T-helper 2 cell treated with Interferon-gamma antibody and Interleukin-4, amounts not matched to agents 5 μg/mL and 100 μg/mL, for 36 hours (primary cell): ENCODE measurements at places on chromosomes 12 and 14.
A peak's percentile ranks its signal among the peaks of the same experiment; 100 is the strongest.

DNA sequence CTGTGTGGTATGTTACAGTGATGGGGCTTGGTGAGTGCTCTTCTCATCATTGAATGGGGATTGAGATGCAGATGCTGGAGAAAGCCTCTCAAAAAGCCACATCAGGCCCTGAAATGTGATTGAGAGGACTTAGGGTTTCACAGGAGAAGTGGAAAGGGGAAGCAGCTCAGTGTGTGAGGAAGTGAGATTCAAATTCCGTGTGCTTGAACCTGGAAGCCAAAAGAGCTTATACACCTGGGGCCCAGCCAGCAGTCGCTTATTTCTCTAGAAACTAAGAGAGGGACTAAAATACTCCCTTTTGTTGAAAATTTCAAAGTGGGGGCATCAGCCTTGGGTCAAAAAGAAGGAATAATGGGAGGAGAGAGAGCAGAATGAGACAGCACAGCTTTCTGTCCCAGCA is 39.1 kb upstream of the GZMB start:
- DNase-seq: no peak

DNA sequence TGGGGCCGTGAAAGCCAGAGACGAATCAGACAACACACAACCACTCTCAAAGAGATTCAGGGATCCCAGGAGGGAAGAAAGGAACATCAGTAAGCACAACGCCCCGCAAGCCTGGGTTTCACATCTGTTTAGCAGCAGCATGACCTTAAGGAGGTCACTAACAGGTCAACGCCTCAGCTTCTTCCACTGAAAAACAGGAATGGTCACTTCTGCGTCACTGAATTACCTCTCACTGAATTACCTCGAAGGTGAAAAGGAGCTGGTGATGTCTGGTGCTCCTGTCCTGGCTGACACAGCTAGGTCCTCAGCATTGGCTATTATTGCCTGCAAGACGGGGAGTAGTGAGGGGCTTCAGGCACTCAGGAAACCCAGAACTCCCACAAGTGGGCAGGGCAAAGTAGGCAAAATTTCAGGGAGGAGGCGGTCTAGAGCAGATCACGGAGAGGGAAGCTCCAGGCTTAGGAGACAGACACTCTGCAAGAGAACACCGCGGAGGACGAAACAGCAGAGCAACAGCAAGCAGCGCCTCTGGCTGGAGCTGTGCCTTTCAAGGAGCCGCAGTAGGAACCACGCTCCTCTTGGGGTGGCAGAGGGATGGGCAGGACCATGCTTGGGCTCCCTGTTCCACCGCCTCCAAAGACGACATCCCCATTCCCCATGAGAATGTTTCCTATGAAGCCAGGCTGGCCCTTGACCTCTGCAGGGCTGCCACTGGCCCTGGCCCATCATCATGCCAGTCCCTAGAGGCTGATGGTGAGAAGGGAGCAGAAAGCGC is 108.4 kb downstream of the SINHCAF start:
- no peak for DNase-seq

DNA sequence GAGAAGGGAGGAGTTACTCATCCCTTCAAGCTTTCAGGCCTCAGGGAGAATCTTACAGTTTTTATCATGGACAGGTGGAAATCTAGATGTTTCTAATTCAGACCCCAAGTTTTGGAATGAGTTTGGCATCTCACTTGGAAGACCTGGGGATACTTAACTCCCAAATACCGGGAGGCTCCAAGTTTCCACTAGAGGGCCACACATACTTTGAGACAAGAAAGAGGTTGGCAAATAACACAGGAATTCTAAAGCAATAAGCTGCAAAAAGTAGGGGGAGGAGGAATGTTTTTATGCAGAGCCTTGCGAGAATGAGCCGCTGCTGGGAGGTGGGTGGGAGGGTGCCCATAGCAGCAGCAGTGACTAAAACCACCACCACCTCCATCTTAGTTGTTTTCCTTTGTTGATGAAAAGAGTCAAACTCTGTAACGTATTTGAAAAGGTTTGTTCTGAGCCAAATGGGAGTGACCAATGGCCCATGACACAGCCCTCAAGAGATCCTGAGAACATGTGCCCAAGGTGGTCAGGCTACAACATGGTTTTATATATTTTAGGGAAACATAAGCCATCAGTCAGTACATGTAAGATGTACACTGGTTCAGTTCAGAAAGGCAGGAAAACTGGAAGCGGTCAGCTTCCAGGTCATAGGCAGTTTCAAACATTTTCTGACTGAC is 34.2 kb upstream of the RNASE1 start:
- no peak for DNase-seq

DNA sequence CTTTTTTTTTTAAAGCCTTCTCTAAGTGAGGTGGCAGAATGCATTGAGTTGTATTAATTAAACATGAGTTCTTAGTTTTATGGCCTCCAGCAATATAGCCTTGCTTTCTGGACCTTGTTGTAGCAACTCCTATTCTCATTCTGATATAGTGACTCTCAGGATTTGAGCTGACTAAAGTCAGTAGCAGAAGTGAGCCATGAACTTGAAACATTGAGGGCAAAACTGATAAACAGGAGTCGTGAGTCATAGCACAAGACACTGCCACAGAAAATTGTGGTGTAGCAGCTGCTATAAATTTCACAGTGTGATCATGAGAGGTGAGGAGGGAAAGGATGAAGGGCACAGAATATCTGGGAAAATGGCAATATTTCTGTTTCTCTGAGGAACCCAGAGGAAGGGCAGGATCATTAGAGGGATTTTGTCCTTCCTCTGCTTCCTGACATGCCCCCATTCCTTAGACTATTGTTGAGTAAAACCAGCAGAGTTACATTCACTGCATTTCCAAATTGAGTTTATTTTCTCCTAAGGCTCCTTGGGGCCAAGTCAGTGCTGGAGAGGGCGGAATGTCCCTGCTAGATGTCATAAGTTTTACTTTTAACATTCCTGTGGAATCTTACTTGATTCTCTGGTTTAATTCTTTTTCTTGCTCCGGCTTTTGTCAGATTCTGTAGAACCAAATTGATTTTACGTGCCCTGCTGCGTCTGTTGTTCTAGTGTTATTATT is 7.5 kb downstream of the KLRG1 start:
- DNase-seq: peak; percentile 59

GRCh38 chr14:104702106-104702505 is 12.7 kb downstream of the INF2 start:
- DNase-seq: no peak

DNA sequence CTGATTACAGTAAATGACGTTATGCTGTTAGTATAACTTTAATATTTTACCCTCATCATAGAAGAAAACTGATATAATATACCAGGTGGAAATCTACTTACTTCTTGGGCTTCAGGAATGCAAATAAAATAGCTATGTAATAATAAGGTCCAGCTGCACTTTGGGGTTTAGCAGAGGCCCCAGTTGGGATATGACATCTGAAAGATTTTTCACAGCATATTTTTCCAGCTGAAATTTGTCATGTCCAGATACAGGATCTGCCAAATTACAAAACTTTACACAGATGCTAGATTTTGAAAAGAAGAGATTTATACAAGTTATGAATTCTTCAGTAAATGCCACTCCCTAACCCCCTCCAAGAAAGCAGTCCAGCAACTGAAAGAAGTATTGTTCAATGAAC is 29.2 kb upstream of the DCN start:
- no peak for DNase-seq

GRCh38 chr14:23895480-23895879 is 58.1 kb upstream of the DHRS4 start:
- DNase-seq: no peak

- DNase-seq: no peak
These were observed 163.8 kb upstream of the MYL2 start for GRCh38 chr12:111084158-111084557.

DNA sequence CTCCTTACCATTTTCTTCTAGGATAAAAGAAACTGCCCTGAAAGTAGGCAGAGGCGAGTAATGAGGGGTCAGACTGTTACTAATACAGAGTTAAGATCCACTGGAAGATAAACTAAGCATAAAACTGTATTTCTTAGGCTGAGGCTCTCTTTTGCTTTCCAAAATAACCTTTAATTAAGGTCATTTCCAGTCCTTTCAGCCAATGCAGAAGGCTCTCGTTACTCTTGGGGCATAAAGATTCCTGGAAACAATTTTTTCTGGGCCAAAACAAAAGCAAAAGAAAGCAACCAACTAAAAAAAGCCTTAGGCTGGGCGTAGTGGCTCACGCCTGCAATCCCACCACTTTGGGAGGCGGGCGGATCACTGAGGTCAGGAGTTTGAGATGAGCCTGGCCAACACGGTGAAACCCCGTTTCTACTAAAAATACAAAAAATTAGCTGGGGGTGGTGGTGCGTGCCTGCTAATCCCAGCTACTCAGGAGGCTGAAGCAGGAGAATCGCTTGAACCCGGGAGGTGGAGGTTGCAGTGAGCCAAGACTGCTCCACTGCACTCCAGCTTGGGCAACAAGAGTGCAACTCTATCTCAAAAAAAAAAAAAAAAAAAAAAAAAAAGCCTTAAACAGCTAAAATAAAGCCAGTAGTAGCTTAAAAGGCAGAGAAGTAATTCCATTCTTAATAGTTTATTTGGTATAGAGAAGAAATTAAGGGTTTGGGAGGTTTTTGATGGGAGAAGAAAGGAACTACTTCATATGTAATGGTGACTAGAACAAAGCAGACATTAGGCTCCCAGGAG is 68.9 kb upstream of the STAC3 start:
- DNase-seq: no peak

- no peak for DNase-seq
These were observed 134.3 kb downstream of the MED13L start for GRCh38 chr12:116142936-116143898.

DNA sequence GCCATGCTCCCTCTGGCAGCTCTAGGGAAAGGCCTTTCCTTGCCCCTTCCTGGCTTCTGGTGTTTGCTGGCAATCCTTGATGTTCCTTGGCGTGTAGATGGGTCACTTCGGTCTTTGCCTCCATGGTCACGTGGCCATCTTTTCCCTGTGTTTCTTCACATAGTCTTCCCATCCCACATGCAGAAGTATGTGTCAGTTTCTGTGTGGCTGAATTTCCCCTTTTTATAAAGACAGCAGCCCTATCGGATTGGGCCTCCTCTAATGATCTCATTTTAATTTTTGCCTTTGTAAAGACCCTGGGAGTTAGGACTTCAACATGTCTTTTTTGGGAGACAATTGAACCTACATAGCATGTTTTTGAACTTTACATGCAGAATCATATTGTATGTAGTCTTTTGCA is 107.2 kb upstream of the FGD4 start:
- DNase-seq: no peak

- DNase-seq: no peak
These were observed 3.4 kb downstream of the SSH1 start for GRCh38 chr12:108853981-108854446.

DNA sequence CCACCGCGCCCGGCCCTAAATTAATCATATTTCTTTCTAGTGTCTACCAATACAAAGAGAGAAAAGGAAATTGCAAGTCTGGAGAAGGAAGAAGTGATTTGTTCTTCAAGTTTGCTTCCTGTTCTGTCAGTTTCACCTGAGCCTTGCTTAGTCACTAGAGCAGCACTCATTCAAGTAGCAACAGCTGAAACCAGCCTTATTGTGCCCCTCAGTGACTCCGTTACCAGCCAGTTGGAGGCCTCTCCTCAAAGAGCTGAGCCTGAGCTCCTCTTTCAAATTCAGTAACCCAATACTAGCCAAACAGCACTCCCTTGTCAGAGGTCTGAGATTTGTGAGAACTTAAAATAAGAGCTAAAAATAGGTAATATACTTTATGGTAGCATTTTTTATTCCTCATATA is 17.4 kb downstream of the PAWR start:
- DNase-seq: no peak

- no peak for DNase-seq
These were observed 27.8 kb downstream of the EID3 start for GRCh38 chr12:104331376-104331775.

GRCh38 chr12:82723093-82723492 is 36.4 kb downstream of the TMTC2 start:
- DNase-seq: peak; percentile 5

- DNase-seq: no peak
These were observed 430.9 kb downstream of the LRIG3 start for GRCh38 chr12:58489394-58489793.

DNA sequence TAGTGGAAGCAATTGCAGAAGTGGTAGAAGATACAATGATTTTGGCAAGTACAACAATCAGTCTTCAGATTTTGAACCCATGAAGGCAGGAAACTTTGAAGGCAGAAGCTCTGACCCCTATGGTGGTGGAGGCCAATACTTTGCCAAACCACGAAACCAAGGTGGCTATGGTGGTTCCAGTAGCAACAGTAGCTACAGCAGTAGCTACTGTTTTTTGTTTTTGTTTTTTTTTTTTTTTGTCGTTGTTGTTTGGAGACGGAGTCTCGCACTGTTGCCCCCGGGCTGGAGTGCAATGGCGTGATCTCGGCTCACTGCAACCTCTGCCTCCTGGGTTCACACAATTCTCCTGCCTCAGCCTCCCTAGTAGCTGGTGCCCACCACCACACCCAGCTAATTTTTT is 47.4 kb downstream of the IFNG-AS1 start:
- DNase-seq: no peak

GRCh38 chr12:97637770-97638169 is 175.2 kb downstream of the RMST start:
- no peak for DNase-seq

DNA sequence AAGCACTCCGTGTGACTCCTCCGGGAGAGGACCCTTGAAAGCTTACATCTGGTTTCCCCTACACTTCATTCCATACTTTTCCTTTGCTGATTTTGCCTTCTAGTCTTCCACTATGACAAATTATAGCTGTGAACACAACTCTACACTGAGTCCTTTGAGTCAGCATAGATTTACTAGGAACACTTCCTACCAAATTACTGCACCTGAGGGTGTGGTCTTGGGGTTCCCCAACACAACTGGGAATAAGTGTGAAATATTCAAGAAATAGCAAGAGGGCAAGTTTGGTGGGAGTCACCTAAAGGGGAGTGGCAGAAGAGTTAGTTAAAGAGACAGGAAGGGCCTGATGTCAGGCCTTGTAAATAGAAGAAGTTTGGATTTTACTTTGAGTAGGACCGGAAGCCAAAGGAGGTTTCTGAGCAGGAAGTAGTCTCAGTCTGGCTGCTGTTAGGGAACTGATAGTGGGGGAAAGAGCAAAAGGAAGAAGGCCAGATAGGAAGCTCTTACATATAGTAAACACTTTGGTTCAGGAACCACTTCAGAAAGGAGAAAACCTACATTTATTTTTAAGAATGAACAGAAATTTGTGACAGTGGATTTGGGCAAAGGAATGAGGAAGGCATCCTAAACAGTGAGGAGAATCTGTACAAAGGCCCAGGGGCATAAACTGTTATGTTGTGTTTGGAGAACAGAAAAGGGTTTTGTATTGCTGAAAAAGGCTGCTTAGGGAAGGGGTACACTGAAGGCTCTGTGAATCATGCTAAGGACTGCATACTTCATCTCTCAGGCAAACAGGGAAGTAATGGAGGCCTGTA is 14.2 kb downstream of the SEL1L start:
- peak; percentile 8 for DNase-seq

GRCh38 chr14:74190927-74191575 is 48.2 kb upstream of the VSX2 start:
- no peak for DNase-seq

GRCh38 chr14:61503167-61503801 is 181.9 kb downstream of the PRKCH start:
- peak; percentile 69 for DNase-seq

- DNase-seq: peak; percentile 13
These were observed 78.0 kb downstream of the NOC4L start for GRCh38 chr12:132222096-132222807.
